CD4-positive, alpha-beta T cell treated with Interleukin-4 for 4 hours (primary cell): ENCODE measurements at places on chromosomes 5 and 9.

DNA sequence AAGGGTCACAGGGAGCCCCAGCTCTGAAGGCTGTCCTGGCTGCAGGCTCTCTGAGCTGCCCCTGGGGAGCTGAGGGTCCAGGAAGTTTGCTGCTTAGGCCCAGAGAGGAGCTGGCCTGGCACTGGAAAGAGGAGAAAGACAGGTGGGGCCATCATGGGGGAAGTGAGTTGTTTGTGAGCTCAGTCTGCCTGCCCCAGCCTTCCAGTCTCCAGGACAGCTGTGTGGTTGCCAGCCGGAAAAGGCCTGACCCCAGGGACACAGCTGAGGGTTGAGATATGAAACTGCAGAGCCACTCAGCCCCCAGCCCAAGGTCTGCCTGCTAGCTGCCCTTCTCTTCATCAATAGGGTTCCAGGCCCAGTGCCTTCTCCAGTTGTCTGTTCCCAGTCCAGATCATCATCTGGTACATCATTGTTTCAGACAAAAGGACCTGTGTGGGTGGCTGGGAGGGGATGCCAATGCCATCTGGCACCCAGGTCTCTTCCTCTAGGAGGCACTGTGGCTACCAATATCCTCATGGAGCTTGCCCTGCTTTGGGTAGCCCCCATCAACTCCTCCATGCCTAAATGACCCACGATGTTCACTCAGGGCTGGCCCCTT is 4.3 kb upstream of the DDX41 start:
- no peak for DNase-seq

- no peak for DNase-seq
Measured at GRCh38 chr9:131831380-131832165, 91.7 kb upstream of the RAPGEF1 start.

DNA sequence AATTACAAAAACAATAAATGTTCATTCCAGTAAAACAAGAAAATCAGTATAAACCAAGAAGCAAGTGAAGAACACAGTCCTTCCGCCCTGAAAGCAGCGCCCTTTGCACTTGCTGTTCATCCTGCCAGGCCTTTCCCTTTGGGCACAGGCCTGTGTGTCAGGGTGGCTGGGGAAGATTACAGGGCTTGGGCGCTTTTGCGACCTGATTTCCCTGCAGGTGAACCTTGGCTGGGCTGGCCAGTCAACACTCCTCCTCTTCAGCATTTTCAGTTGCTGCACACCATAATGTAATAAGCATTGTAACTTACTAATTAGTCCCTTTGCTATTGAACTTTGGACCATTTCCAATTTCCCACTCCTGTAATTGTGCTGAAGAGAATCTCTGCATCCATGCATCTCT is 38.6 kb upstream of the TDRD7 start:
- DNase-seq = no peak

DNA sequence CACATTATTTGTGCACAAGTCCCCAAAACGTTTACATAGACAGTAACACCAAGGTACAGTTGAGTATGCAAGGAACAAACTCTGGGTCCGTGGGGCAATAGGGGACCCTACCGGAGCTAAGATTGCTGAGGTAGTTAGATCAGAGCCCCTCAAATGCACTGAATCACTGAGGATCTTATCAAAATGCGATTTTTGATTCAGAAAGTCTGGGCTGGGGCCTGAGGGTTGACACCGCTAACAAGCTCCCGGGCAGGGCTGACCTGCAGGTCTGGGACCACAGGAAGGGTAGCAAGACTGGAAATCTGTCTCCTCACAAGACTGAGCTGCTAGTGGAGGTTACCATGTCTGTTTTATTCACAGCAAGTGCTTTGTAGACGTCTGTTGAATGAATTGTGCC is 1.8 kb upstream of the IL3 start:
- no peak for DNase-seq

DNA sequence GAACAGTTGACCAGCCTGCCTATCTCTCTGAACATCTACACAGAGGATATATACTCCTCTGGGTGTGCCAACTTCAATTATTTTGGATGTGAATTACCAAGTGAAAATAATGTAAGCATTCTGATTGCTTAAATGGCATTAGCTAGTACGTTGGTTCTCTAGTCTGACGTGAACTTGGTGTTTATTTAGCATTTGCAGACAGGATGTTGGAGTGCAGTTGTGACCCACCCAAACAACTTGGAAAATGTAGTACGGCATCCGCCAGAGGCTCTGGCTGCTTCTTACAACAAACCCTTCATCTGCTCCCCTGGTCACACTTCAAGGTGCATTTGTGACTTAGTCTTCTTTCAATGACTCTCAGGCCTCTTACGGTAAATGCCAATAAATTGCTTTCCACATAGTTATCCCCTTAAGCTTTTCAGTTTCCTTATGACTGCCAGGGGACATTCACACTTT is 616.6 kb downstream of the PDE4D start:
- no peak for DNase-seq

- DNase-seq = no peak
Measured at GRCh38 chr9:108535526-108535925, 320.3 kb downstream of the ACTL7B start.

GRCh38 chr9:76717613-76718012 is 46.6 kb upstream of the PCA3 start:
- DNase-seq = no peak

DNA sequence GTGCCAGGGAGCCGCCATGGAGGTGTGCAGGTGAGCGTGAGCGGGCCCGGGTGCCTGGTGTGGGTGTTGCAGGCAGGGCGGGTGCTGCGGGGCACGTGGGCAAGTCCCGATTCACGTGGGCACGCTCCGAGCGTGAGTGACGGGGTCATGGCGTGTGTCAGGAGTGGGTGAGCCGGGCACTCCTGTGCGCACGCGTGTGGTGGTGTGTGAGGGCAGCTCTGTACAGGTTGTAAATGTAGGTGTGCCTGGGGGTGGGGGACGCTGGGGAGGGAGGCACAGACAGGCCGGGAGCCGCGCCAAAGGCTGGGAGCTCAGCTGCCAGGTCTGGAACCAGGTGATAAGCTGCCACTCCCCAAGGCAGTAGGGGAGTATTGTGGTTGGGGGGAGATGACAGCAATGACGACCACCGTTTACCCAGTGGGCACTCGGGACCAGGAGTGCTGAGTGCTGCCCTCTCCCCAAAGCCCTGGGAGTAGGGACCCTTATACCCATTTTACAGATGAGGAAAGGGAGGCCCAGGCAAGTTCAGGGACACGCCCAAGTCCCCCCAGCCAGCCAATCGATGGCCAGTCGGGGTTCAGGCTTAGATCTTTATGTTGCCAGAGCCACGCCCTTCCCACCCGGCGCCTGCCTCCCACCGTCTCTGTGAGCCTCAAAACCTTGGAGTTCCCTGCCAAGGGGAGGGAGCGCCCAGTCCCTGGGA is 9.6 kb downstream of the NCS1 start:
- DNase-seq = no peak

DNA sequence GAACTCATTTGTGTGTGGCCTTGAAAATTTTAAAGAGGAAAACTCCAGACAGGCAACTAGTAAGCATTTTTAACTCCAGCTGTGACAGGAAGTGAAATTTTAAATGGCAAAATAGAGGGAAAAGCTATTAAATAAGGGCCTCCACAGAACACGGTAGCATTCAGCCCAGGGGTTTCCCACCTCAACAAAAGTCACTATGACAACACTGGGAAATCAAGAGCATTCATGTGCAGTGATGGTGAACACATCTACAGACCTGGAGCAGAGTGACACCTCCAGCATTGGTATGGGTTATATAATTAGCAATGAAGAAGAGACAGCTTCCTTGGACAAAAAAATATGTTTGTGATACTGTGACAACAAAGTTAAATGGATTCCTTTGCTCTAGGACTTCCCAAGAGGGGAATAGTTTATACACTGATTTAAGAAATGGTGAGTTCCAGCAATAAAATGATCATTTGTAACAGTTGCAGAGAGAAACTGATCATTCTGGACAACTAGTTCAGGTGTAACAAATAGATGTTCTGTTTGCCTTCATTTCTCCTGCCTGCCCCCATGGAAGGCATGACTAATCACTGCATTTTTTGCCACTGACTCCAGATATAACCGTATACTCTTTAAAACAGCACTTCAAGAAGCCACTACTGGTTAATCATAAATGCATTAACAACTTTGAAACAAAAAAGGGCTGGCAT is 93.3 kb upstream of the SLC44A1 start:
- DNase-seq = no peak

DNA sequence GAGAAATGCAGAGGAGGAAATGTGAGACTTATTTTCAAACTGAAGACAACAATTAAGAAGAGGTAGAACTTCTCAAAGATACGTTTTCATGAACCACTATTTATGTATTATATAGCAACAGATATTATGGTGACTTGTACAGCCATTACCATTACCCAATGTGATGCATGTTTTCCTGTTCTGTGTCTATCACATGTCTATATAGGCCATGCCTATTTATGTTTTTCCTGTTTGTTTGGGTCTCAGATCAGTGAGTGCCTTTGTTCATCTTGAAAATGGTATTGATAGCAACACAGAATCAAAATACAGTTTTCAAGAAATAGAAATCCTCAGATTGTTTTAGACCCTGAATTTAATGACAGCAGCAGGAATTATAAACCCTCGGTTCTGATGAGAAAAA is 44.0 kb downstream of the DAPK1 start:
- no peak for DNase-seq

- no peak for DNase-seq
Measured at GRCh38 chr5:98705841-98706240, 67.6 kb upstream of the RGMB start.

DNA sequence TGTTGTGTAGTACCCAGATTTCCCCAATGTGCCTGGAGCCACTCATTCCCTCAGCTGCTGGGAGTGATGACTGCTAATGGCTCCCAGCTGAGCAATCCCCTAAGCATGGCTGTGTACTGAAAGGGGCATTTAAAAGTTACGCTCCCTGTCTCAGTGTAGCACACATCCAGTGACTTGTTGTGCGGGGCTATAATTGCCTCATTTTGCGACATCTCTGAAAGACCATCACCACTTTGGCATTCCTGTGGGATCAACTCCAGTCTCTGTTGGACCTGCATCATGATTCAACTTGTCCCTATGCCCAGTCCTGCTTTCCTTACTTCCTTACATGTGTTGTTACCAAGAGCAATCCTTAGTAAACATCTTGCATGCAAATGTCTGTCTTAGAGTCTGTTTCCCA is 201.2 kb upstream of the MPDZ start:
- no peak for DNase-seq
